ENCODE measurements at places on chromosomes 6 and 20.

- DNase-seq: no peak
These were observed 26.5 kb downstream of the CD109 start for GRCh38 chr6:73722318-73723060.

DNA sequence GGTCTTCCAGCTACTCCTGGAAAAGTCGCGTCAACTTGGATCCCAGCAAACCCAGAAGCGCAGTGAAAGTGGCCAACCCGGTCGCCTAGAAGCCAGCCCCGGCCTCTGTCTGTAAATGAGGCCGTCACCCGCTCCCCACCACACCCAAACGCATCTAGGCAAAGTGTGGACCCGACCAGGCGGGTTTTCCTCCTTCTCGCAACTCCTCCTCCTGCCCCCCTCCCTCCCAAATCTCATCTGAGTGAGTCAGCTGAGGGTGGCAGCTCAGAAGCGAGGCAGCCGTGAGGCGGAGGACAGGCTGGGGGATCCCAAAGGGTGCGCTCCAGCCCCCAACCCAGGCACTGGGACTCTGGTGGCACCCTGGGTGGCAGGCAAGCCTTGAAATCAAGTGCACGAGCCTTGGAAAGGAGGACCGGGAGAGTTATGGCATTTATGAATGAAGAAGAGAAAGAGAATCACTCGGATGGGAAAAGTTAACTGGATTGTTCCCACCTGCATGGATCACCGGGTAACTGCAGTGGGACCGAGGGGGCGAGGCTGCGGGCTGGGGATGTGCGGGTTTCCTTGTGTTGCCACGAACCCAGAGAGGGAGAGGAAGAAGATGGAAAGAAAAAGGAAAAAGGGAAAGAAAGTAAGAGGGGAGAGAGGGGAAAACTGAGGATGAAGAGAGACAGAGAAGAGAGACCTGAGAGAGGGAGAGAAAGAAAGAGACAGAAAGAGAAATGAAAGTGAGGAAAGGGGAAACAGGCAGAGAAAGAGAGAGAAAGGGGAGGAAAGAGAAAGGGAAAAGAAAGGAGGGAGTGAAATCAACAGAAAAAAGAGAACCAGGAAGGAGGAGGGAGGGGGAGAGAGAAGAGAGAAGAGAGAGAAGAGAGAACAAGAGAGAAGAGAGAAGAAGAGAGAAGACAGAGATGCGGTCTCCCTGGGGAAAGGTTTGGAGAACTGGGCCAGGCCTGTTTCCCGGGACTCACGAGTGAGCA, at the start of gene APCDD1L:
Gene APCDD1L (minus strand): TSS at position 167 of the 980 bp plus-strand sequence. CDS start 692 bp downstream, outside the sequence.
- DNase-seq: no peak

GRCh38 chr6:31438677-31439076, 35.3 kb downstream of the MICA start:
- DNase-seq: no peak

DNA sequence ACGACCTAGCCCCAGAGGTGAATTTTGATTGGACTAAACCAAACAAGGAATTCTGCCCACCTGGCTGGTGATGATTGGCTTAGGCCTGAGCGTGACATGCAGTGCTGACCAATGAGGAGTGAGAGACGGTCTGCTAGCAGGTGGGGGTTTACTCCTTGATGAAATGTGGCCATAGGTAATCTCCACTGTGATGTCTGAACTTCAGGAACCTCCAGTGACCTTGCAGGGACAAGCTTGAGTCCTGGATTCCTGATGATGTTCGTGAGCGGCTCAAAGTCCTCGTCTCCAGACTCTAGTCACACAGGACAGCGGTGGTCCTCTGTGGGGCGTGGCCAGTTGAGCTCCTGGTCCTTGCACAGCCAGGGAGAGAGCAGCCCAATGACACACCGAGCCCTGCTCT, 8.4 kb downstream of the VSX1 start:
- no peak for DNase-seq

DNA sequence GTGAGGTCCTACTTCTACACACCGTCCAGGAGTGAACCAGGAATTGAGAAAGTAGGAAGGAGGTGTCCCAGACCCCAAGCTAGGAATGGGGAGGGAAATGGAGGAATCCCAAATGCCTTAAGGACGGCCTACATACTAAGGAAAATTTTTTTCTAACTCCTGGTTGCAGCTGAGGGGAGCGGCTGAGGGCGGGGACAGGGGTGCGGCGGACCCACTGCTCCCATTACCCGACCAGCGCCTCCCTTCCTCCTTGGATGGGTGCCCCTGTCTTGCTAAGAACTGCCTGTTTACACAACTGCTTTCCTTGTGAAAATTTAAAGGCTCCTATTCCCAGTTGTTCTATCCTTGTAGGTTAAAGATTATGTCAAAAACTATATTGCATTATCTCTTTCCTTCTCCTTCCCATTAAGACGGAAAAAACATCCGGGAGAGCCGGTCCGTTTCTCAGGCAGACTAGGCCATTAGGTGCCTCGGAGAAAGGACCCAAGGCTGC, 699 bp upstream of the HSPA1B start:
- no peak for DNase-seq

DNA sequence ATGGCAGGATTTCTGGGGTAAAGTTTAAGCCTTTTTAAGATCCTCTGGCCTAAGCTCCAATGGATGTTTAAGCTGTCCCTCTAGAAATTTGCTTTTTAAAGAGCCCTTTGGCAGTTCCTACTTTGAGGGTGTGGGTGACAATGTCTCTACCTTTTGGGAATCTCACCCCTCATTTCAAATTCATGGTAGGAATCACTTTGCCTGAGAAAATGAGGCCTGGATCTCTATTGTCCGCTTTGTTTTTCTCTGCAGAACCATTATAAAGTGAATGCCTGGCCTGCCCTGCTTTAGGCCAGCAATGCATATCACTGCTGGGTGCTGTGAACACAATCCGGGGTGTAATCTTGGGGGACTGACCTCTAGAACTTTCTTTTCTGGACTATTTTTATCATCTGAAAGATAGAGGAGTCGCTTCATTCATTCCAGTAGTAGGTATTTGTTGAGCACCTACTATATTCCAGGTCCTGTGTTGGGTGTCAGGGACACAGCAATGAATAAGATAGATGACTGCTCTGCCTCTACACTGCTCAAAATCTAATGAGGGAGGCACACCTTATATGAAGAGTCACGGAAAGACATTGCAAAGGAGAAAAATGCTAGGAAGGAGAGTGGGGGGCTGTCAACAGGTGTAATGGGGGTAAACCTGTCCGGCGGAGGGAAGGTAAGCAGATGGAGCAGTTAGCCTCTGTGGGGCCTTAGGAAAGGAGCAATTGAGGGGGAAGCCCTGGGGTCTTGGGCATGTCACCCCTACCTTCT, 8.6 kb upstream of the COMMD7 start:
- DNase-seq: no peak

DNA sequence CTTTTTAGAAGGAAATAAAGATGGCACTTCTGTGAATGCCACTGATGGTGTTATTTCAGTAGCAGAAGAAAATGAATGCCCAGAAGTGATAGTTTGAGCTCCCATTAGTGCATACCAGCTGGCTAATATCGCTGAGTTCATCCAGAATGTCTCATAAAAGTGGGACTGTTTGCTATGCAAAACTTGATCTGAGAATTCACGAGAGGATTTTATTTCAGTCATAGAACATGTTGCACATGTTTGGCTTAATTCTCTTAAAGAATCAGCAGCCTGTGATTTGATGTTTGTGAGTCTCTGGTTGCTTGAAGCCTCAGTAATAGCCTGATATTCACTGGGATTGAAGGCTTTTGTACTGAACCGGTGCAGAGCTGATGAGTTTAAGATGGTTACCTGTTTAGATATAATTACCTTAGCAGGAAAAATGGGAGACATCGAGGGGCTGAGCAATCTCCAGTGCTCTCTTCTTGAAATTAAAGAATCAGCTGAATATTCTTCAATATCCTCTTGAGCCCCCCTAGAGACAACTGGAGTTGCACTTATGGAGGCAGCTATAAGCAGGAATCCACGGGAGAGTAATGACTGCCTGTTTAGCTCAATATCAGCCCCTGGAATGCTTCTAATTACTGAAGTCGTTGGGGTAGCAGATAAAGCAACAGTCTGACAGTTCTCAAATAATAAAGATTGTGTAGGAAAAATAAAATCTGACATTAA, 955.5 kb downstream of the PHF3 start:
- DNase-seq: no peak

- no peak for DNase-seq
These were observed 1.9 kb downstream of the NT5E start for GRCh38 chr6:85451565-85452306.

GRCh38 chr6:3061501-3061941, 6.8 kb upstream of the RIPK1 start:
- DNase-seq: no peak

- no peak for DNase-seq
These were observed 46.2 kb upstream of the GGTLC1 start for GRCh38 chr20:24034820-24035219.

Data from activated T-cell treated with anti-CD3 and anti-CD28 coated beads, Interleukin-2, amount 50 U/mL, for 24 hours (primary cell).